ENCODE measurements at places on chromosomes 5 and 9. TPM values are rescaled to one million over a fixed set of nuclear protein-coding genes. Genes with fewer than 3 reads are reported as not detected.

GRCh38 chr9:35114113-35114839, 1.4 kb downstream of the ATOSB start:
- DNase-seq, result peak; percentile 98

DNA sequence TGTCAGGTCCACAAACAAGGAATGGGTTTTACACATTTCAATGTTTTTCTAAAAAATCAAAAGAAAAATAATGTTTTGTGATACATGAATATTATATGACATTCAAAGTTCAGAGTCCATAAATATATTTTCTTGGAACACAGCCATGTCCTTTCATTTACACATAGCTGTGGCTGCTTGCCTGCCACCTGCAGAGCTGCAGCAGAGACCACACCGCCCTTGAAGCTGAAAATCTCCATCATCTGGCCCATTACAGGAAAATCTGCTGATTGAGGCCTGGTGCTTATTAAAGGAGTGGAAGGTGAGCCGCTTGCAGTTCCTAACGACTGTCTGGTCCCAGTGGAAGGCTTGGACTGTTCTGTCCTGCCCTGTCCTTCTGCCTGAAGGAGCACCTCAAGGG, 232.6 kb upstream of the ADAMTS16 start:
- DNase-seq, result no peak

GRCh38 chr5:172800088-172800551, 29.1 kb upstream of the DUSP1 start:
- peak; percentile 95 for DNase-seq

- DNase-seq, result no peak
Measured at GRCh38 chr5:14009575-14009974, 65.1 kb upstream of the DNAH5 start.

DNA sequence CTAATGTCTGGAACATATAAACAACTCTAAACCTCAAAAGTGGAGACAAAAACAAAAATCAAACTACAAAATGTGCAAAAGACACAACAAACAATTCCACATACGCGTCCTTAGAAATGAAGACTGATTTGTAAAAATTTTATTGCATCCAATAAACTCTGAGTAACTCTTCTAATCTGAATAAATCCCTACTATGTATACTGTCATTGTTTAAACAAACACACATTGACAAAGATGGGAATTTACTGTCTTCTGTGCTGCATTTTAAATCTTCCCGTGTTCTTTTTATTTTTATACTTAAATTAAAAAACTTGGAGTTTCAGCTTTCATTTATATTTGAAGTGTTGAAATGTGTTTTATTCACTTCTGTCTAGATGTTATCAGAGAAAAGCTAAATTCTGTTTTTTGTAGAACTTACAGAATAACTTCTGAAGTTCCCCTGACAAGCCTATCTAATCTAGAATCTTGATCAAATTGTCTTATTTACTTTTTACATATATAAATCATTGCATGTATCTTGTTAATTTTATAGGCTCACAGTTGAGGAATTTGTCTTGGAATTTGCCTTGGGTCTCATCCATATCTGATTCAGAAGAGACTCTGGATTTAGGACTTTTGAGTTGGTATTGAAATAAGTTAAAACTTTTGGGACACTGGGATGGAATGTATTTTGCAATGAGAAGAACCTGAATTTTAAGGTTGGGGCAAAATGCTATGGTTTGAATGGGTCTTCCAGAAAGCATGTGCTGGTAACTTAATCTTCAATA, 2064.4 kb upstream of the C9orf72 start:
- no peak for DNase-seq

- DNase-seq, result no peak
Measured at GRCh38 chr9:105900123-105900522, 205.8 kb downstream of the TMEM38B start.

LCN12 gene
- not detected for total RNA-seq

ALDH1A1 gene
- 45.2 TPM for total RNA-seq

SARDH gene
- total RNA-seq, result 9.0 TPM

Measured in fibroblast of lung (primary cell).